NCI-H2081 treated with DMSO at 0.1 percent for 48 hours (cell line): ENCODE measurements at places on chromosomes 16 and 17.

DNA sequence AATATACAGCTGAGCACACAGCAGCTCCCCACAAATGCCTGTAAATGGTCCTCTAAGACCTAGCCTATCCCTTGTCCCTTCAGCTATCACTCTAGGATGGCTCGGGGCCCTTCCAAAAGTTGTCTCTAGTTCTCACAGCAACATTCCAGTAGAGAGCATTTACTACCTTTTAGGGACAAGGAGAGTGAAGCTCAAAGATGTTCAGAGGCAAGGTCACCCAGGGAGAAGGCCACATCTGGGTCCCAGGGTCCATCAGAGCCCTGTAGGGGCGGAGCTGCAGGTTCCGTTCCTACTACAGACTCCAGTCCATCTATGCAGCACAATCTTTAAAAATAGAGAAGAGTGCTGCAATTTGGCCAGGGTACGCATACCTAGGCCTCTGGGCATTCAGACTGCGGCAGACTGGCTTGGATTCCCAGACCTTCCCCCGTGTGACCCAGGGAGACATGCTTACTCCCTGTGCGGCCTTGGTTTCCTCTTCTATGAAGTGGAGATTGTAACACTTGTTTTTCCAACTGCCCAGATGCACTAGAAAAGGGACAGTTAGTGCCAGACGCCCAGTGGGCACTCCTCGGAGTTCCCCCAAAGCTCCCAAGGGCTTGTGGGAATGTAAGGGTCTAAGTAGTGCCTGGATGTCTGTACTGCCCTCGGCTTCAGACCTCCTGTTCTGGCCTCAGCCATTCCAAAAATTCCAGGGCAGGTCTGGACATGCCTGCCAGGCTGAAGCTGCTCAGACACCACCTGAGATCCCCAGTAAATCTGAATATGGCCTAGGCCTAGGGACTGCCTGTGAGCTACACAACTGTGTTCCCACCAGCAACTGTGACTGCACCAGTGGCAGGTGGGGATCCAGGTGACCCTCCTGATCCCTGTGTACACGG is 2.5 kb downstream of the SLC12A4 start:
- no peak for DNase-seq

- DNase-seq: no peak
These were observed 1.0 kb downstream of the RHBDF2 start for GRCh38 chr17:76500074-76500746.

DNA sequence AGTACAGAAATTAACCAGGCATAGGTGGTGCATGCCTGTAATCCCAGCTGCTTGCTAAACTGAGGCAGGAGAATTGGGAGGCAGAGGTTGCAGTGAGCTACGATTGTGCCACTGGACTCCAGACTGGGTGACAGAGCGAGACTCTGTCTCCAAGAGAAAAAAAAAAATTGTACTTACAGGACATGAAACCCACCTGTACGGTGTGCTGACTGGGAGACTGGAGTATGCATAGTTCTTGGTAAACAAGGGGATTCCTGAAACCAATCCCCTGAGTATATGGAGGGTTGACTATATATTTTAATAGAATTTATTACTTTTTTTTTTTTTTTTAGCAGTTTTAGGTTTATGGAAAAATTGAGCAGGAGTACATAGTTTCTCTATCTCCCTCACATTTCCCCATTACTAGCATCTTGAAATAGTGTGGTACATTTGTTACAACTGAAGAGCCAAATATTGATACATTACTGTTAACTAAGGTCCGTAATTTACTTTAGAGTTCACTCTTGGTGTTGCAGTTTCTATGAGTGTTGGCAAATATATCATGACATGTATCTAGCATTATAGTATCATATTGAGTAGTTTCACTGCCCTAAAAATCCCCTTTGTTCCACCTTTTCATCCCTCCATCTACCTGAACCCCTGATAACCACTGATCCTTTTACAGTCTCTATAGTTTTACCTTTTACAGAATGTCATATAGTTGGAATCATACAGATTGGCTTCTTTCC is 19.3 kb downstream of the TENT4B start:
- no peak for DNase-seq

GRCh38 chr17:80497726-80498241 is 21.4 kb upstream of the NPTX1 start:
- DNase-seq: no peak

GRCh38 chr16:85062323-85062722 is 34.7 kb downstream of the KIAA0513 start:
- DNase-seq: no peak

GRCh38 chr17:30788918-30789317 is 35.6 kb downstream of the CRLF3 start:
- no peak for DNase-seq

GRCh38 chr17:17710728-17711541 is 29.7 kb downstream of the RAI1 start:
- no peak for DNase-seq

- DNase-seq: no peak
These were observed 4.5 kb downstream of the TMEM114 start for GRCh38 chr16:8585857-8586256.

GRCh38 chr16:72944757-72945485 is 103.0 kb downstream of the ZFHX3 start:
- no peak for DNase-seq

GRCh38 chr16:7688811-7689210 is 356.2 kb downstream of the RBFOX1 start:
- no peak for DNase-seq

- DNase-seq: no peak
These were observed 13.2 kb downstream of the AANAT start for GRCh38 chr17:76480632-76481031.

- no peak for DNase-seq
These were observed 2.4 kb upstream of the SLC5A10 start for GRCh38 chr17:18949566-18949965.

DNA sequence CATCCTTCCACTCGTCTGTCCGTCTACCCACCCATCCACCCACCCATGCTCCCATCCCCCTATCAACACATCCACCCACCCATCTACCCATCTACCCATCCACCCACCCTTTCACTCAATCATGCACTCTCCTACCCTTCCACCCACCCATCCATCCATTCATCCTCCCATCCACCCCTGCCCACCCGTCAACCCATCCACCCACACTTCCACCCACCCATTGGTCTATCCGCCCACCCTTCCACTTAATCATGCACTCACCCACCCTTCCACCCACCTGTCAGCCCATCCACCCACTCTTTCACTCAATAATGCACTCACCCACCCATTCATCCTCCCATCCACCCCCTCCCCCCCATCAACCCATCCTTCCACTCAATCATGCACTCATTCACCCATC is 250.0 kb upstream of the EEF2KMT start:
- DNase-seq: no peak

DNA sequence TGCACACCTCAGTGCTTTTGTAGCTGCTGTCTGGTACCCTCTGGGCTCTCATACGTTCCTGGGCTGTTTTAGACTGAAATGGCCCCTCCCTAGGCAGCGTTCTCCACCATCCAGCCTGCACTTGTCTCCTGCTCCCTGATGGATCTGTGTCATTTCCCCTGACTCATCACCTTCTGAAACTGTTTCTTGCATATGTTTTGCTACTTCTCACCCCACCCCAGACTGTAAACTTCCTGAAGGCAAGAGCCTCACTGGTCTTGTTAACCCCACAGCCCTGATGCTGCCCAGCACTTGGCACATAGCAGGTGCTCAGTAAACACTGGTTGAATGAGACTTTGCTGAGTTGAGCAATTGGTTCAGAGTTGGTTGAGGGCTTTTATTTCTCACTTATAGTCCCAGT is 78.7 kb downstream of the CRISPLD2 start:
- no peak for DNase-seq

- DNase-seq: no peak
These were observed 8.9 kb upstream of the PMP22 start for GRCh38 chr17:15274017-15274416.

DNA sequence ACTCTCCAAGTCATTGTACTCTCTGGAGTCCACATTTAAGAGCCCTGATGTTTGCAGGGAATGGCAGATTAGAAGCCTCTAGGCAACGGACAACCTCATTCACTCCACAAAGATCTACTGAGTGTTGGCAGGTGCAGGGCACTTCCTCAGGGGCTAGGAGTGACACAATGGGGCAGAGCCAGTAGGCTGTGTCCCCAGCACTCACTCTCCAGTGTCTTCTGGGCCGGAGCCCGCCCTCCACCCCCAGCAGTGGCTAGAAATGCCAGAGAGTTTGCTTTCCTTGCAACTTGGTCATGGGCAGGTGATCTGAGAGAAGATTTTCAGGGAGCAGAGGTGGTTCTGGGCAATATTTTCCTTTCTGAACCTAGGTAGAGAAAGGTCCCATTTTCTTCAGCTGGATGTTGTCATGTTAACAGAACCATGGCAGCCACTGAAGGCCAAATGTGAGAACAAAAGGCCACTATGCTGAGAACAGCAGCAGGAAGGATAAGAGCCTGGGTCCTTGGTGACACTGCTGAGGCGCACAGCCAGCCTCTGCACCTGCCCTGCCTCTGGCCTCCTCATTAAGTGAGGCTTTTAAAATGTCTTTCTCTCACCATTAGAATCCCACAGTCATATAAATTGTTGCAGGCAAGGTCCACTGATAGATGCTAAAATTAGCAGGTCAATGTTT is 96.2 kb downstream of the USP31 start:
- no peak for DNase-seq

- no peak for DNase-seq
These were observed 282.2 kb upstream of the CDH5 start for GRCh38 chr16:66084306-66084705.

DNA sequence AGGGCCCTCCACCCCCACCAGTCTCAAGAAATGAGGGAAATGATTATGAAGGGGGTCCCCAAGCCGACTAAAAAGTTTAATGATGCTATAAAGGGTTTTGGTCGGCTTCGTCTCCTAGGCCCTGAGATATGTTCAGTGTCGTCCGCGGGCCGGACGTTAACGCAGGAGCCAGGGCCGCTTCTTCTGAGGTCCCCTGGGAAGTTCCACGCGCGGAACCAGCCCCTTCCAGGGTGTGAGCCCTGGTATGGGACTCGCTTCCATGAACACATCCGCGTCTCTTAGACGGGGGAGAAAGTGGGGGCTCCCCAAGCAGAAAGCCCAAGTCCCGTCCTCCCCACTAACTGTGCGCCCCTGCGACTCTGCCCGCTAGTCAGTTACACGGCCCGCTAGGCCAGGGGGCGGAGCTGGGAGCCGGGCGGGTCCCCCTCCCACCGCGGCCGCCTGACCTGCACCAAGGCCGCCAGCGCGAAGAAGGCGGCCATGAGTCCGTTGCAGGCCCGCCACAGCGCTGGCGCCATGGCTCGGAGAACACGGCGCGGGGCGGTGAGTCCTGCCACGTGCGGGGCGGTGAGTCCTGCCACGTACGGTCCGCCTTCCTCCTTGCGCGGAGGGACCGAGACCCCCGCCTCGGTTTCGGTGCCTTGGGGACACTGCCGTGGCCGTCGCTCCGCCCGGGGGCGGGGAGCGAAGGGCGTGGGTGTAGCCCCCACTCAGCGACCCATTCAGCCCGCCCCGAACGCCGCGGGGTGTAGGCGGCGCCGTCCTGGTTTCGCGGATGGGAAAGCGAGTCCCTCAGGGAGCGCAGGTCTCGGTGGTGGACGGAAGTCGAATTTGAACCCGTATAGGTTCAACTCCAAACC is at the start of gene TMEM220:
Gene TMEM220 (minus strand): TSS at position 690 of the 860 bp plus-strand sequence. CDS start 172 bp downstream, at position 518.
- no peak for DNase-seq

DNA sequence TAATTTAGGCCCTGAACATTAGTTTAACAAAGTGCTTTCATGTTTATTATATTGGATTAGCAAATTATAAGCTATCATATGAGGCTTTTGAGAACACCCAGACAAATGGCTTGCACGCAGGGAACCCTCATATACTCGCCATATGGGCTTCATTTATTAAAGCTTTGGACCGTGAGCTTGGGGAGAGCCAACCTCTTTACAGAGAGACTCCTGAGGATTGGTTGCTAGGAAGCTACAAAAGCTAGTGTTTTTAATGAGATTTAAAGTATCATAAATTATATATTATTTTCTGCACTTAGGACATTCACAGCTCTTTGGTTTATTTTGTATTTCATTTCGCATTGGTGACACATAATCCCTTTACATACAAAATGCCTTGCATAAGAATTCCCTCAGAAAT is 193.8 kb upstream of the TOX3 start:
- no peak for DNase-seq

GRCh38 chr17:68790931-68791330 is 164.3 kb downstream of the ABCA8 start:
- DNase-seq: no peak

DNA sequence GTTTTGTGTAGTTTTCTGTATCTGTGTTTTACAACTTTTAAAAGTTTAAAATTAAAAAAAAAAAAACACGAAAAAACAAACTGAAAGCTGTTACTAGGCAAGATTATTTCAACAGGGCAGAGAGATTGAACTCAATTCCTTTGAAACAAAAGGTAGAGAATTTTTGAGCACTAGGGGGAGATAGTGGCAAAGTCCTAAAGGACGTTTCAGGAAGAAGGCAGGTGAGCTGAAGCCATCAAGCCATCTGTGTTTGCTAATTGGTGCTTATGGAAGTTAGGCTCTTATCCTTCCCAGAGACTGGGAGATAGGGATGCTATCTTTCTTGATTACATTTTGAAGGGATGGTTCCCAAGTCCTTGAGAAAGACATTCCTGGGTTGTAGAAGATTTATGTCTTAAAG is 70.6 kb upstream of the CLEC3A start:
- peak; percentile 15 for DNase-seq

DNA sequence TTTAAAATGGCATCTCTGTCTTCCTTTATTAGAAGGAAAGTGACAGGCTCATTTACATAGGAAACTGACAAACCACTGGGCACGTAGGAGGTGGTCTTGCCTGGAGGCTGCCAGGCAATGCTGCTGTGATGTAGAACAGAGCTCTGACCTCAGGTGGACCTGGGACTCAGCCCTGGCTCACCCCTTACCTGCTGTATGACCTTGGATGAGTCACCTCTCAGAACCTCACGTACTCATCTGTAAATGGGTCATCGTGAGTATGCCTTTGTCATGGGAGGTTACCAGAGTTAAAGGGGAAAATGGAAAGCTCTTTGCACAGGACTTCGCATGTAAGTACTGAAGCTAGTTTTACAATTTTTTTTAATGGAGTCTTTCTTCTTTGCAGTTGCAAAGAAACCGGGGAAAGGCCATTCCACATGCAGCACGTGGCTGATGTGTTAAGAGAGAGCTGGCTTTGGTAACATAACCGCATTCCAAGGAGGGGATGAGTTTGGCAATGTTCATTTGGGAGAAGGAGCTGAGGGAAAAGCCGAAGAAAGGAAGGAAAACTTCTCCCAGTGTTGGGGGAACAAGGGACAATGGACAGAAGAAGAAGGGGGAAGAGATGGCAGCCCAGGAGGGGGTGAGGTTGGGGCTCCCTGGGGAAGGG is 37.4 kb upstream of the LONP2 start:
- no peak for DNase-seq

- DNase-seq: no peak
These were observed 104.5 kb downstream of the CRLF3 start for GRCh38 chr17:30720013-30720471.

GRCh38 chr16:70753694-70754325 is 47.1 kb downstream of the VAC14 start:
- no peak for DNase-seq
